NCI-H1048 (cell line): ENCODE measurements at places on chromosomes 6 and 20.

DNA sequence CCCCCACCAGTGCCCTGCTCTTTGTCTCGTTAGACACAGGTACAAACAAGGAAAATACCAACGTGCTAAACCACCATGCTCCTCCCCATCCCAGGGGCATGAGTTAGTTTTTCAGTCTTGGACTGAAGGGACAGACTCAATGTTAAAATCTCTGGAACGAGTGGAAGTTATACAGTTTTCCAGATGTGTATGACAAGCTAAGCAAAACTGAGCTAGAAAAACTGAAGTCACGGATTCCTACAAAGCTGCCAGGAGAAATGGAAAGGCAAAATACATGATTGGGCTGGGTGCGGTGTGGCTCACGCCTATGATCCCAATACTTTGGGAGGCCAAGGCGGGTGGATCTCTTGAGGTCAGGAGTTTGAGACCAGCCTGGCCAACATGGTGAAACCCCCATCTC, 34.3 kb upstream of the QKI start:
- DNase-seq, result no peak

DNA sequence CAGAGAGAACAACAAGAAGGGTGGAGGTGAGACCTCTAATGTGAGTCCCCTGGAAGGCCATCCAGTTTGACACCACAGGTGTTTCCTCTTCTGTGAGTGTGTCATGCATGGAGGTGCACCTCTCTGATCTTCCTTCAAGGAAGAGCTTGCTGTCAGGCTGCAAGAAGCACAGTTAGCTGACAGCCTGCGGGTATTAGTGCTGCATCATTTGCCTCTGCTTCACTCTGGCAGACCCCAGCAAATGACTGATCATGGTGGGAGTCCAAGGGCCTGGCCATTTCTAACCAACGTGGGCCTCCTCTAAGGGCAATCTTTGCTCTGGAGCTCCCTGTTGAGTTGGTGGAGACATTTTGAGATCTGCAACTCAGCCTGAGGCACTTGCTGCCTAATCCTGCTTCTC, 206.3 kb downstream of the EPHA7 start:
- DNase-seq, result no peak

DNA sequence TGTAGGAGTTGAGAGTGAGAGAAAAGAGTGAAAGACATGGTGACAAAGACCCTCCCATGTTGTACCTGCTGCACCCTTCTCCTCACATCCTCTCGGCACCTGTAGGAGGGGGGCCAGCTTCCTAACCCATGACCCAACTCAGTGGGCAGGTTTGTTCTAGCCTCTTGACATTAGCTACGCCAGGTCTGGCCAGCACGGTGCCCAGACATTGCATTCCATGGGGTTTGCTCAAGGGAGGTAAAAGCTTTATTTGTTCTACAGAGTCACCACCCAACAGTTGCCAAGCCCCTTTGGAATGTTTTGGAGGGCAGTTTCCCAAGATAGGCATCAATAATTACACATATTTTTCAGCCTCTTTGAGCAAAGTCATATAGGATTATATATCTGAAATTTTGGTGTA, 22.7 kb upstream of the TGM6 start:
- DNase-seq, result no peak

- no peak for DNase-seq
Observed at GRCh38 chr6:17393892-17394631, 667 bp downstream of the CAP2 start.

GRCh38 chr20:23962272-23962671, 26.3 kb downstream of the GGTLC1 start:
- no peak for DNase-seq

DNA sequence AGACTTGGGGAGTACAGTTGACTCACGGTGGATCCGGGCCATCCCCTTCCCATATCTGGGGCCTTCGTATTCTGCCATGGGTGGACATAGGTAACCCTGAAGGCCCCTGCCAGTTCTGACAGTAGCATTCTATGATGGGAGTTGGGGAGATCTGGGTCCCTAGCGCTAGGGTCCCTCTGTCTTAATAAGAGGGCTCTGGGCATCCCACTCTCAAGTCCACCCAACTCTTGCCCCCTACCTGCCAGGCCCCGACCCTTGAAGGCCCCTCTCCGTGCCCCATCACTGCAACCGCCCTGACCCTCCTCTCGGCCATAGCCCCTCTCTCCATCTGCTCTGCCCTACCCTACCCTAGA, 6.5 kb upstream of the CAPN11 start:
- no peak for DNase-seq

DNA sequence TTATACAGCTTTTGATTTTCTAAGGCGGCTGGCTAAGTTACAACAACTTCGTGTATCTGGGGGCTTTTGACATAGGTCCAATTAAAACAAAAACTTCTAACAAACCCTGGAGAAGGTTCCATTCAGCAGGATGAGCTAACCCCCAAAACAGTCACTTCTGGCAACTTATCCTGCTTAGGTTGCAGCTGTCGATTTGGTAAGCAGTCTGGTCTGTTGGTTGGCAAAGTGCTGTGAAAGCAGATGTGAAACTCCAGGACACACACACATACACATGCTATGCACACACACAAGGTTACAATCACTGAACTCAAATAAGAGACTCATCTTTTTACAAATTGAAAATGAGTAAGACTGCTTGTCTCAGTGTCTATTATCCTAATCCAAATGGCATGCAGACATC, 119.0 kb upstream of the STMND1 start:
- DNase-seq, result no peak

DNA sequence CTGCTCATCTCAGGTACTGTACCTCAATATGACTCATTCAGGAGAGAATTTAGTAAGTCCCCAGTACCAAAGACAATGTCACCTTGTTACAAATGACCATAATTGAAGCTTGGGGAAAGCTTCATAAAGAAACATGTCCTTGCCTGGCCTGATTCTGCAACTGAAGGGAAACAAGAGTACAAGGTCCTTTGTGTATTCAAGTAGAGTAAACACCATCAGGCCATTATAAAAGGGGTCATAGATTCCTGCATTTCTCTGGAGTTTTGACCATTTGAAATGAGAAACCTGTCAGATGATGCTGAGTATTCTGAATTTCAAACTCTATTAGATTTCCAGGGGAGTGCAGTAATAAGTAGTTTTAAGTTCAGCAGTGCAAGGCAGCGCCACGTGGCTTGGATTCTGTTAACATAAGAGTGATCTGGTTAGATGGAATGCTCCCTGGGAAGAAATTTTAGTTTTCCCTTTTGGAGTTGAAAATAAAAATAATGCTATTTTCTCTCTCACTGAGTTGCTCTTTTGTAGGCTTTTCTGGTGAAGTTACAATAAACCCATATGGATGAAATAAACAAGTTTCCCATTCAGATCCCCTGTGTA, 1054.3 kb downstream of the EPHA7 start:
- DNase-seq, result no peak

- no peak for DNase-seq
Observed at GRCh38 chr20:20837574-20838021, 125.2 kb upstream of the RALGAPA2 start.

- DNase-seq, result no peak
Observed at GRCh38 chr6:167477688-167478087, 152.8 kb downstream of the TTLL2 start.

- no peak for DNase-seq
Observed at GRCh38 chr20:58647796-58648501, 3.1 kb upstream of the STX16 start.

DNA sequence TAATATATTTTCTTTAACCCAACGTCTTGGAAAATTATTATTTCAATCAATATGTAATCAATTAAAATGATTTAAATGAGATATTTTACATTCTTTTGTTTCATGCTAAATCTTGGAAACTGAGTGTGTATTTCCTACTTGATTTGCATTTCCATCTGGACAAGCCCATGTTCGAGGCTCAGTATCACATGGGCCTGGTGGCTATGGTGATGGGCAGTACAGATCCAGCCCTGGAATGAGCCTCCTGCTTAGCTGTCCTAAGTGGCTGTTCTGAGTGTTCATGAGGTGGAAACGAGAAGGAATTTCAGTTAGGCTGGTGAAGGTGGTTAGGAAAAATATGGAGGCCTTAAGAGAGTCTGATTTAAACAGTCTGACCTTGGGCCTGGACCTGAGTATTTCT, 73.0 kb upstream of the ATXN1 start:
- DNase-seq, result no peak

GRCh38 chr6:47446669-47447330, 30.8 kb upstream of the CD2AP start:
- DNase-seq, result no peak

DNA sequence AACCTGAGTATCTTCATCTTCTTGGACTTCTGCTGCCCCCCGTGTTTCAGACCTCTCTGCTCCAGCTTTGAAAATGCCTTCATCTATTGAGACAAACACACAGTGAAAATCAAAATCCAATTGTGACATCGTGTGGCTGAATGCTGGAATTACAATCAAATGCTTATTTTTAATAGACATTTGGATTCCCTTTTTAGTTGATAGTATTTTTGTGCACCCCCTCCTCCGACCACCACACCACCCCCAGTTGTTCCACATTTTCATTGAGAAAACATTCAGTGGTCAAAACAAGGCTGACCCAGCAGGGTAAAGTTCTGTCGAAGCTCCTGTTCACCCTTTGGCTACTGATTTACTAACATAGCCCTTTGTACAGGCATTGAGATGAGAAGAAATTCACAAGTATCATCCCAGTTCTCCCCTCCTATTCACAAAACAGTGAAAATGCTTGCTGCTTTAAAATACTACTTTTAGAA, 79.0 kb downstream of the NRSN1 start:
- no peak for DNase-seq

DNA sequence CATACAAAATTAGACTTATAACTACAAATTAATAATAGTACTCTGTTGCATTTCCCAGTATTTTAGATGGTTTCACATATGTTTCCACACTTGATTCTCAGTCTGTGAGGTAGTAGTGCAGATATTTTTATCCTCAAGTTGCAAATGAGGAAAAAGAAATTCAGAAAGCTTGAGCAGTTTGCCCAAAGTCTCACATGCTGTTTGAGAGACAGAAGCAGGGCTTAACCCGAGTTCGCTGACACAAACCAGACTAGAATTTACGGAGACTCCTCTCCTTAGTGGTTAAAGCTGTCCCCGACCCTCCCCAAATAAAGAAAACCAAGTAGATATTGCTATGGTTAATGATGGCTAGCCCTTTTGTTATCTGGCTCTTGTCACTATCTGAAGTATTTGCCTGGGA, 126.2 kb downstream of the TIAM2 start:
- no peak for DNase-seq

- DNase-seq, result no peak
Observed at GRCh38 chr6:51429017-51429712, 610.5 kb downstream of the TFAP2B start.

DNA sequence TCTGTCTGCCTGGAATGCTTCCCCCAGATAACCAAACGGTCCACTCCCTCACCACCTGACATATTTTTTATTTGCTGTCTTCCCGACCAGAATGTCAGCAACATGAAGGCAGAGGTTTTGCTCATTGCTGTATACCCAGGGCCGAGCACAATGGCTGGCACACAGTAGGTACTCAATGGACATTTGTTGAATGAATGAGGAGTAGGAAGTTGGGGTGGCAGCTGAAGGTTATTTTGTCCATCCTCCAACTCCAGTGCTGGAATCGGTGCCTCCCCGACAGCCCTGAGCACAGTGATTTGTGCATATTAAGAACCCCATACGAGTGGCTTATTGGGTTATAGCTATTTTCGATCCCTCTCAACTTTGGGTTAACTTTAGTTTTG, 10.3 kb downstream of the DUSP15 start:
- DNase-seq, result no peak

DNA sequence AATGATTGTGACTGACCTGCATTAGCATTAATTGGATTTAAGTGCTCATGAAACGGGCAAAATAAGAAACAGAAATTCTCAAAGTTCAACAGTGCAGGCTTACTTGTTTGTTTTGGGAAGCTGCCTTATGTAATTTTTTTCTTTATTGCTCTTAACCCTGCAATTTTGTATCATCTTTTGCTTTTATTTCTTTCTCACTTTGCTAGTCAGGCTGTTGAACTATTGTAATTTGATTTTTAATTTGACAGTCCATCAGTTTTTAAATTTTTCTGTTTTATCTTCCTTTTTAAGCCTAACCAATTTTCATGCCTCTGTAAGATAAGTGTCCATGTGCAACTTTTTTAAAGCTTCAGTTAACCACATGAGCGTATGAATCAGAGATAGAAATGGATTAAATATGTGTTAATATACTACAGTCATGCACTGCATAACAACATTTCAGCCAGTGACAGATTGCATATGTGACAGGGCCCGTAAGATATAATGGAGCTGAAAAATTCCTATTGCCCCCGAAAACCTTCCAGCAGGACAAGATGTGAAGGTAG, 44.6 kb downstream of the PEX7 start:
- no peak for DNase-seq

- DNase-seq, result no peak
Observed at GRCh38 chr6:33279971-33280511, 3.1 kb downstream of the B3GALT4 start.

DNA sequence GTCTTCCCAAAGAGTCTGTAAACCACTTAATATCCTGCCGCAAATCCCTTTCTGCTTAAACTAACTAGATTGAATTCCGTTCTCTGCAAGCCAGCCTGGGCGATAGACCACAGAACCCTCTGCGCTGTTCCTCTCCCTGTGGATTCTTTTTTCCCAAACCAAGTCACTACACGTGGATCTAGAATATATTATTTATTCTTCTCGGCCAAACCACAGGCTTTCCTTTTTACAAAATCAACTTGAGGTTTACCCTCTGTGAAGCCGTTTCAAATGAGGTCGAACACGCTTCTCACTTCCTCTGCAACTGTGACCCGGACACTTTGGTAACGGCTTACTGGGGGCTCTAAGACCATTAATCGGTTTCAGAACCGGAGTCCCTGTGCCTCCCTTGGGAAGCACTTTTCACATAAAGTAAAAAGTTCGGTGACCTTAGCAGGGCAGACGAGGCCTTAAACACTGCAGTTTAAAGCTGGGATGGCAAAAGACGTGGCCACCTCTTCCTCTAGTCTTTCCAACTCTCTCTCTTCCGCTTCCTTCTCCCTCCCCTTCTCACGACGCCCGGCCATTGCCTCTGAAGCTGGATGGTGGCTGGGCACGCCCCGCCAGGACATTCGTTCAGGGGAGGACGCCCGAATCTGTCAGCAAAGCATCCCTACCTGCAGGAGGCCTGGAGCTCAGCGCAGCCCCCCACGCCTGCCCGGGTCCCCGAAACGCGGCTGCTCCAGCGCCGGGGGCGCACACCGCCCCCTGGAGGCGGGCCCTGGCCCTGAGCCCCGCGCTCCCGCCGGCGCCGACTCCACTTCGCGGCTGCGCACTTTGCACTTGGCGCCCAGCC, 55.0 kb upstream of the FOXC1 start:
- no peak for DNase-seq

DNA sequence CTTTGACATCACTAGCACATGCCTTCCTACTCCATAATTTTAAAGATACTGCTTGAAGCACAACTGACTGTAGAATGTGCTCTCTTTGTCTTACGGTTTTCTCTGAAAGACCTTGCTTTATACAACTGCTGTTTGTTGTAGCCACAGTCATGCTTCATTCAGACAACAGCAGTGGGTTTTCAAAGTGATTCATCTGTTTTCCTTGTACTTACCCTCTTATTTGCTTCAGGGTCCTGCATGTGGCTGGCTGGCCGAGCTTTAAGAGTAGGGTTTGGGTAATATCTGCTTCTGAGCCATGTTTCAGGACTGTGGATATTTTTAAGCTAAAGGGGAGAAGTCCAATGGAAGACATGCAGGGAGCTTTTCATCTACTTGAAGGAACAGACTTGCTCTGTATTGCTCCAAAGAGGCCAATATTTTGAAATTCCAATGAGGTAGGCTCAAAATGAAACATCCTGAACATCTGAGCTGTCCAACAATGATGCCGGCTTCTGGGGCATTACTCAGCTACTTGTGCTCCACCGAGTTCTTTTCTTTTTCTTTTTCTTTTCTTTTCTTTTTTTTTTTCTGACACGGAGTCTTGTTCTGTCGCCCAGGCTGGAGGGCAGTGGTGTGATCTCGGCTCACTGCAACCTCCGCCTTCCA, 160.2 kb upstream of the SGK1 start:
- no peak for DNase-seq
